ENCODE measurements at places on chromosomes 2 and 18.

GRCh38 chr2:242011516-242011915 is 142.0 kb downstream of the RTP5 start:
- DNase-seq, result no peak

- no peak for DNase-seq
Observed at GRCh38 chr2:84065857-84066256, 393.2 kb downstream of the SUCLG1 start.

DNA sequence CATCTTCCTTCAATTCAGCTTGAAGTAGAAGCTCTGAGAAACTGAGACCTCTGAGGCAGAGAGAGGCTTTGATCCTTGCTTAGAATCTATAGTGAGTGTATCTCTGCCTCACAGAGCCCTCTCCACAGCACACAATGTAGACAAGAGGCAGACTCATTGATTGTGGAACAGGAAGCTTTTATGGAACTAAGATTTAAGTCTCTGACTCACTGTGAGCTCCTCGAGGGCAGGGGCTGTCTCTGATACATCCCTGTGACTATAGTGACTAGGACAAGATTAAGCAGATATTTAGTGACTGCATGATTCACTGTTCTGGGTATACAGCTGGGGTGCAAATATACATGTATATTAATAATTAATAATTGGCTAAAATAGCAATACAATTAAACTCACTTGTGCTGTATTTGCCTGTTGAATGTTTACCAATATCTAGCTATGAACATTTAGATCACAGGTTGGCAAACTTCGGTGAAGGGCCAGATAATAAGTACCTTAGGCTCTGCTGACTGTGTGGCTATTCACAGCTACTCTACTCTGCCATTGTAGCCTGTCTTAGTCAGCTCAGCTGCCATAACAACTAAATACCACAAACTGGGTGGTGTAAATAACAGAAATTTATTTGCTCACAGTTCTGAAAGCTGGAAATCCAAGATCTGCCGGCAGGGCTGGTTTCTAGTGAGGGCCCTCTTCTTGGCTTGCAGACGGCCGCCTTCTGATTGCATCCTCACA is 54.4 kb downstream of the ARHGEF4 start:
- no peak for DNase-seq

DNA sequence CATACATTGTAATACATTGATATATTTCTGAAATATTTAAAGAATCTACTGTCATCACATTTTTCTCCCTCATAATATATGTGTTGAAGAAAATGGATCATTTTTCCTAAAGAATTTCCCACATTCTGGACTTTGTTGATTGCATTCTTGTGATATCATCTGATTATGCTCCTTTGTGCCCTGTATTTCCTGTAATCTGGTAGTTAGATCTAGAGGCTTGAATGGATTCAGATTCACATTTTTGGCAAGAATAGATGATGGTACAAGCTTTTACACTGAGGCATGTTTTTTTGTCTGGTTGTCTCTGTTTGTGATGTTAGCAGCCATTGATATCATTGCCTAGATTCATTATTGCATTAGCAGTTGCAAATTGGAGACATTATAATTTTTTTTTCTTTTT is 13.4 kb downstream of the UBXN2A start:
- DNase-seq, result no peak

GRCh38 chr18:37006742-37007141 is 177.8 kb downstream of the KIAA1328 start:
- DNase-seq, result no peak

DNA sequence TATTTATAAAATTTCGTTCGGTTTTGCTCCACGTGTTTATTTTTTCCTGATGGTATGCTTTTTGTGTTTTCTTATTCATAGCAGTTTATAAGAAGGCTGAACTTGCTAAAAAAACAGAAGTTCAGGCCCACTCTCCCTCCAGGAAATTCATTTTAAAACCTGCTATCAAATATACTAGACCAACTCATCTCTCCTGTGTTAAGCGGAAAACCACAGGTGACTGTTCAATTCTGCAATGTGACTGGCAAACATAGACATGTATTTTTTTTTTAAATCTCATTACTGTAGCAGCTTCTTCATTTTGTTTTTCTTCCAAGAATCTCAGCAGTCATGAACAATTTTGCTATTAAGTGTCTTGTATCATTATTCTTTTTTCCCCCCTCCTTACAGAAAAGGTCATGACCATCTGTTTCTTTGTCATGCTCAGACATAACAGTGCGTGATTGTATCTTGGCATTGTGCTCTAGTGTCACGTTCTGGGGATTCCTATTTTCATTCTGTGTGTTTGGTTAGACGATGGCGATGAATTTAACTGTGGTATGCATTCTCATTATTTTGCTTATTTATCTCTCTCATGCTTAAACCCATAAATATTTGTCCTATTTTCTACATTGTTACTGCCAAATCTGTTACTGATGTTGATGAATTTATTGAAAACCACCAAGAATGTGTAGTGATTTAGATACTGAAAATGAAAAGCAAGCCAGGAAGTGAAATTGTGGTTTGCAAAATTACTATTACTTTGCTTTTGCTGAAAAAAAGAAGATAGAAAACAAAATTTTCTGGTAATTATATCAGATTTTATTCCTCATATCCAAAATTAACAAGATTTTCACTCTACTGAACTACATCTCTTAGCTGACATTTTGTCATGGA is 74.6 kb upstream of the UNC80 start:
- DNase-seq, result no peak

- no peak for DNase-seq
Observed at GRCh38 chr2:51335087-51336058, 303.4 kb upstream of the NRXN1 start.

GRCh38 chr2:234496055-234496834 is 636 bp downstream of the ARL4C start:
- DNase-seq, result no peak

- DNase-seq, result no peak
Observed at GRCh38 chr2:33812707-33813106, 213.6 kb upstream of the FAM98A start.

DNA sequence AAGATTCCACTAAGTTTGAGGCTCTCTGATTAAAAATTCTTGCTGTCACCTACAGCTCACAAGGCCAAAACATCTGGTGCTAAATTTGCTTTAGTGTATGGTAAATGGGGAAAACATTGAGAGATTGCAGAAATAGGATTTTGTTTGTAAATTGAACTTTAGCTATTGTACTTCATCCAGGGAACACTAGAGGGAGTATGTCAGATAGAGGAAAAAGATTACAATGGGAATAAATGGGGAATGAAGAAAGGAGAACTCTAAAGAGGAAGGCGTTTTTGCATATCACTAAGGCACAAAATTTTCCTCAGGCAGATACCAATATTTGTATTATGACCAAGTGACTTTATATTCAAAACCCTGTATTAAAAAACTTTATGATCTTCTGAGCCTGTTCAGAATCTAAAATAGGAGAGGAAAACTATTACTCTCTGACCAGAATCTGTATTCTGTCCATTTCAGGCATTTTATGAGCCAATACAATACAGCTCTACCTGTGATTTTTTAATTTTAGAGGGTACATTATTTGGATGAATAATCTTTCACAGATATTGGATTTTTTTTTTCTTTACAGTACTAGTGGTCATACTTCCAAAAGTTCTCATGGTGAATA is 52.3 kb upstream of the ITGB6 start:
- no peak for DNase-seq

GRCh38 chr2:121173806-121174205 is 111.2 kb downstream of the TFCP2L1 start:
- no peak for DNase-seq

- no peak for DNase-seq
Observed at GRCh38 chr2:181552808-181553207, 95.6 kb downstream of the ITGA4 start.

DNA sequence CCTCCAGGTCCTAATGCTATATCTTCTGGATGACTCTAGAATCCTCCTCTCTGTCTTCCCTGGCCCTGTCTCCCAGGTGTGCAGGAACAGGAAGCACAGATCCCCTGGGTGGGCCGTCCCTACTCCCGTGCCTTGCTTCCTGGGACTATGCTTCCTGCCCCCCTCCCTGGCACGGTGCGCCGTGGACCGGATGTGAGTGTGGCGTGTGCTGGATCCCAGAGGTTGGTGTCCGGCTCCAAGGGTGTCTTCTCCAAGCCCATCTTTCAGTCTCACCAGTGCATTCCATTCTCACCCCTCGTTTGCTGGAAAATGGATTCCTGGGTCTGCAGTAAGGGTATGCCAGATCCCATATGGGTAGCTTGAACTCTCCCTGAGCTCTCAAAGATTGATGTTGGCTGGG is 144.4 kb upstream of the TWIST2 start:
- no peak for DNase-seq

DNA sequence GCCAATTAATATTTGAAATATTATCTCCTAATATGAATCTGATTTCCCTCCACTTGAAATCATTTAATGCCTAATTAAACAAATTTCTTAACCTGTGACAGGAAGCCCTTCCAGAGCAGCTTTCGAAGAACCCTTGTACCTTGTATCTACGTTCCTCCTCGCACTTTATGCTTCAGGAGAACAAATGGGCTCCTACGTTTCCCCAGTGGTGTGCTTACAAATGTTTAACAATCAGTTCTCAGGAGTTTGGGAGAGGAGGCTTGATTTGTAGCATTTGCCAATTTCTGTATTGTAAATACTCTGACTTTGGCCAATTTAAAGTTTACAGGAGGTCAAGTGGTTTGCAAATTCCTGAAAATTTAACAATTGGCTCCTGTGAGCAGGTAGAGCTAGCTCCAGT is 327.8 kb downstream of the THSD7B start:
- DNase-seq, result no peak

- DNase-seq, result no peak
Observed at GRCh38 chr2:161975062-161975812, 98.8 kb downstream of the DPP4 start.

- DNase-seq, result no peak
Observed at GRCh38 chr2:47801118-47801517, 18.2 kb downstream of the MSH6 start.

GRCh38 chr2:25551316-25551715 is 122.1 kb downstream of the DTNB start:
- DNase-seq, result no peak

DNA sequence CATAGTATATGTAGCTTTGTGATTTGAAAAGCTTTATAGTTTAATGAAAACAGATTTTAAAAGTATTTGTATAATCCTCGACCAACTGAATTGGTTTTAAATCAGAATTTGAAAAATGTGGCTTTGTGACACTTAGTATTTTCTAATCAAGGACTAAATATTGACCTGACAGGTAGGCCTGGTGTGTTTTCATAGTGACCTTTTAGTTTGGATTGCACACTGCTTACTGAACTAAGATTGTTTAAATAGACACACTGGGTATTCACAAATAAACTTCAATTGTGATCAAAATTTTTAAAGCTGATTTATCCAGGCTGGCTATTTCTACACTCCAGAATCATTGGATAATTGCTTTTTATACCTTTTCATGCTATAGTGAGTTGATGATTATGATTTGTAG is 31.8 kb upstream of the FAM237A start:
- DNase-seq, result no peak

- peak; percentile 44 for DNase-seq
Observed at GRCh38 chr18:8895987-8896619, 190.7 kb downstream of the MTCL1 start.

GRCh38 chr2:85600235-85600575 is 2.3 kb downstream of the TMEM150A start:
- DNase-seq, result no peak

GRCh38 chr18:11308499-11308898 is 159.1 kb upstream of the PIEZO2 start:
- DNase-seq, result no peak

DNA sequence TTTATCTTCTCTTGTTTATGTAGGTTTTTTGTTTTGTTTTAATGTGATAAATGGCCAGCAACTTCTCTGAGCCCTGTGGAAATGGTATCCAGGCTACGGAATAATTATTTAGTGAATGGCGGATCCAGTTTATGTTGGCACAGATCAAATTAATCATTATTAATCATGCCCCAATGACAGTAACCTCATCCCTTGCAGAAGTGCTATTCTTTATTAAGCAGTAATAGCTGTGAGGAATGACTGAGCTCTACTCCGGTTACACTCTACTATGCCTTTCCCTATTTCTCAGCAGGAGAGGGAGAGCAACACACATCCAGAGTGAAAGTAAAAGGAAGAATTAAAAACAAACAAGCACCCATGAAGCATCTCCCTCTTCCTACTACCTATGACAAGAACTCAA is 84.8 kb downstream of the SETBP1 start:
- DNase-seq, result no peak

DNA sequence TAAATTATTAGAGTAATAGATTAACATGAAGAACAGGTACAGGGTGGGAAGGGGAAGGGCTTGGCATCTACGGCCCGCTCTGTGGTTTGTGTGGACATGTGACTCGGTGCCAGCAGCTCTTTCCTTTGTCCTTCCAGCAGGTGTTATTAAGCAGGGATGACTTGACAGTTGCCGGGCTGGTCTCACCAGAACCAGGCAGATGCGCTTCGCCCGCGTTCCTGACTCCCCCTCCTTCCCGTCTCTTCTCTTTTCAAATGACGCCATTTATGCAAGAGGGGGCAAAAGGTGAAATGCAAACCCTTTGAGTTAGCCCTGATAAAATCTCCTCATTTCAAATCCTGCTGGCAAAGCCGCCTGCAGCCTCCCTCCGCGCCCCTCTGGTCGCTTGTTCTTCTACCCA is 38.9 kb upstream of the MGAT4A start:
- no peak for DNase-seq

DNA sequence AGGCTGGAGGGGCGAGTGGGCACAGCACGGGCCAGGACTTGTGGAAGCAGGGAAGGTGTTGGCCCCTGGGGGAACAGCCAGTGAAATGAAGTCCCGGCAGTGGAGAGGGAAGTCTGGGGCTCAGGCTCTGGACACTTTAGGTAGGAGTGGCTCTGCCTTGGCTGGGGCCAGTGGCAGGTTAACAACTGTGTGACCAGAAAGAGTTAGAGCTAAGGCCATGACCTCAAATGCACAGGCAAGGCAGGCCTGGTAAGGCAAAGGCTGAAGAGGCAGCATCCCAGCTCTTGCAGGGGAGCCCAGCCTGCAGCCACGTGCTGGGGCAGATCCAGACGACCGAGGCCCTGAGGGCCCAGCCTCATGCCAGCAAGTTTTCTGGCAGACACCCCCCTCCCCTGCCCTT is 21.5 kb downstream of the PCARE start:
- DNase-seq, result no peak

DNA sequence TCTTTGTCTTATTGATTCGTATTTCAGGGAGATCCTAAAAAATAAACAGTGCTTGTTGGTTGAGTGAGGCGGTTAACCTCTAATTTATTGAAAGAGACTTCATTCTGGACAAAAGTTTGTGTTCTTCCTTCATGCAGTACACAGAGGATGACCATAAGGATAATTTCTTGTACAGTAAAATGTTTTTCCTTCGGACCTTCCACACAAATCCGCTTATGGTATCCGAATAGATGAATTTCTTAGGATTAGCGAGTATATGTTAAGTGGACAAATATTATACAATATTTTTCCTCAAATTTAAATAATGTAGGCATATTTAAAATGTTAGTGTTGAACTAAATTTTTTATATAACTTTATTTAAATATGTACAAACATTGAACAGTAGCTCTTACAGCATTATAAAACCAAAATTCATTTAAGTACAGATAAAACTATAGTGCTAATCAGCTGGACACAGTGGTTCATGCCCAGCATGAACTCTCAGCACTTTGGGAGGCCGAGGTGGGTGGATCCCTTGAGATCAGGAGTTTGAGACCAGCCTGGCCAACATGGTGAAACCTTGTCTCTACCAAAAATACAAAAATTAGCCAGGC is 84.4 kb downstream of the LPIN1 start:
- no peak for DNase-seq

All from AG04450 (cell line).